ENCODE measurements at places on chromosomes 1 and 21.

GRCh38 chr1:15685820-15686219, 1.7 kb downstream of the PLEKHM2 start:
- DNase-seq = no peak

- DNase-seq = no peak
These were observed 509 bp downstream of the ADAMTS4 start for GRCh38 chr1:161198194-161198896.

- no peak for DNase-seq
These were observed 3.1 kb upstream of the ZBTB8A start for GRCh38 chr1:32536117-32536516.

- no peak for DNase-seq
These were observed 28.4 kb downstream of the URB1 start for GRCh38 chr21:32364387-32364786.

DNA sequence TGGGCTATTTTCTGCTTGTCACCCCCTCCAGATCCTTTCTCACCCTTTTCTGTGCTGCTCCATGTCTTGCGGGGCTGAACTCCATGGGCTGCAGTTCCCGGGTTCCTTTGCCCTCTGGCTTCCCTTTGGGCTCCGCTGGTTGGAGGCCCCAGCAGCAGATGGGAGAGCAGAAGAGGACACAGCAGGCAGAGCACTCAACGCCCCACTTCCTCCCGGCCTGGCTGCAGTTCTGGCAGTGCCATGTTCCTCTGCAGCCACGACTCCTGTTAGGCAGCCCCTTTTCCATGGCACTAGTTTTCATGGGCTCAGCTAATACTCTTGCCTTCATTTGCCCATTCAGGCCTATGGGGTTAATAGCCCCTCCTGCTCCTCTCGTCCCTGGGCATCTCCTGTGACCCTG, 127.1 kb downstream of the TENT5C start:
- no peak for DNase-seq

- no peak for DNase-seq
These were observed 30.5 kb downstream of the CLSTN1 start for GRCh38 chr1:9793291-9793690.

DNA sequence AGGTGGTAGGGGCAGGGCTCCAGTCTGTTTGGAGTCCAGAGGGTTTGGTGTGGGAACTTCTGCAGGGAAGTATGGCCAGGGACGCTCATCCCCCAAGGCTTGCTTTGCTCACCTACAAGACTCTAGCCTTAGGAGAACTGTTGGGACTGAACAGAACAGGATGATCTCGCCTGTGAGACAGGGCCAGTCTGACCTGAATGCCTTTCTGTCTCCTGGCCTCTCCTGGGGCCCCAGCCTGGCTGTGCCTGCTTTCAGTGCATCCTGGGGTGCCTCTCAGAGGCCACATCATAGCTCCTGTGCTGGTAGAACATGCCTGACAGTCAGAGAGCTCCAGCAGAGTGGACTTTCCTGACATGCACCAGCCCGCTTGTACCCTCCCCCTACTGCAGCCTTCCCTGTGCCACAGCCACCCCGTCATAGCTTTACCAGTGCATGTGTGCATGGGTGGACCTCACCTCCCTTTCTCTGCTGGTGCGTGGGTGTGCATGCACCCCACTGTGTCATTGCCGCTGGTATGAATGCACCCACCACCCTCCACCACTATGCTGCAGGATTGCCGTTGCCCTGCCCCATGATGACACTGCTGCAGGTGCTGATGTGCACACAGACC, 165.8 kb downstream of the GIPC2 start:
- no peak for DNase-seq

DNA sequence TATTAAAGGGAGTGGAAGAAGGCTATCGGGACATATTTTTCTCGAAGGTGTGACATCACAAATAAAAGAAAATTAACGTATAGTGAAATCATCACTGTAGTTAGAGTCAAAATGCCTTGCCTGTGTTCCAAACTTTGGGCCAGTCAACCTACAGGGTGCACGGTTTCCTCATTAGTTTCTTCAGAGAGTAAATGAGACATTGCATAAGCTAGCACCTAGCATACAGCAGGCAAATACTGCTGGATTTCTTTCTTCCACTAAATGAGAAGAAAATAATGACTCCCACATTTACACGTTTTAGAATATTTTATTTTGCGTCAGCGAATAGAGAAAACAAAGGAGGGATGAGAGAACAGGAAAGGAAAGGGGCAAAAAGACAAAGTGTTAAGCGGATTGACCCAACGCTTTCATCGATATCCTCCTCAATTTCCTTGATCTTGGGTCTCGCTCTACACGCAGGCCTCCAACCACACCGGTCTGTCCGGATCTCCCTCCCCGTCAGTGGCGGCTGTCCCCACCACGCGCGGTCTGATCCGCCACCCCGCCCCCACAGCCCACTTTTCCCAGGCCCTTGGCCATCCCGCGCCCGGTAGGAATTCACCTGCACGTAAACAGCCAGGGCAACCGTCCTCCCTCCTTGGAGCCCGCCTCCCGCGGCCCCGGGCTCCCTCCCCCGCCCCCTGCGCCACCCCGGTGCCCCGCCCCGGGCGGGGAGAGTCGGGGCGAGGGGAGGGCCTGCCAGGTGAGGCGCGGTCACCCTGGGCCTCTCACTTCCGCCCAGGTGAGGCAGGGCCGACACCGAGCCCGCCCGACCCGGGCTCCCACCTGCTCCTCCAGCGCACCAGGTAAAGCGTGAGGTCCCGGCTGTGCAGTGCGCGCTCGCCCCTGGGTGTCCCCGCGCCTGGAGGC, at the start of gene PATJ:
PATJ (plus strand) TSS at position 770 of the 909 bp plus-strand sequence. CDS start 20,413 bp downstream, outside the sequence.
- no peak for DNase-seq

- no peak for DNase-seq
These were observed 19.4 kb upstream of the UBE2U start for GRCh38 chr1:64184003-64184440.

All from hematopoietic multipotent progenitor cell treated with erythropoietin and hydrocortisone succinate and interleukin-3 and kit ligand, for 15 days (in vitro differentiated cells).